ENCODE measurements at places on chromosomes 3 and 15.

DNA sequence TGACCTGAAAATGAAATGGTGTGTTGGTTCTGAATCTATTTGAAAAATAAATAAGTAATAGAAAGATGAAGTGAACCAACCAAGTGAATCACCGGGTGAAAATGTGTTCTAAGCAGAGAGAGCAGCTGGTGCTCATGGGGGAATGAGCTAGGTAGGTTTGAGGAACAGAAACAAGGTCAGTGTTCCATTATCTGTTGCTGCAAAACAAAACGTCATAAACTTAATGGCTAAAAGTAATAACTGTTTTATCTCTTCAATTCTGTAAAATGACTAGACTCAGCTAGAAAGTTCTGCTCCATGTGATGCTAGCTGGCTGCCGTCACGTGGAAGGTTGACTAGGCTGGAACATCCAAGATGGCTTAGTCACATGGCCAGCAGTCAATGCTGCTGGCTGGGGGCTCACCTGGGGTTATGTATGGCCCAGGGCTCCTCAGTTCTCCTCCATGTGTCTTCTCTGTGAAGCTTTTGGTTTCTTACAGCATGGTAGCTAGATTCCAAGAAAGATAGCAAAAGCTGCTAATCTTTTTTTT lies 13.3 kb upstream of the SH3BP5 start:
- DNase-seq: no peak

DNA sequence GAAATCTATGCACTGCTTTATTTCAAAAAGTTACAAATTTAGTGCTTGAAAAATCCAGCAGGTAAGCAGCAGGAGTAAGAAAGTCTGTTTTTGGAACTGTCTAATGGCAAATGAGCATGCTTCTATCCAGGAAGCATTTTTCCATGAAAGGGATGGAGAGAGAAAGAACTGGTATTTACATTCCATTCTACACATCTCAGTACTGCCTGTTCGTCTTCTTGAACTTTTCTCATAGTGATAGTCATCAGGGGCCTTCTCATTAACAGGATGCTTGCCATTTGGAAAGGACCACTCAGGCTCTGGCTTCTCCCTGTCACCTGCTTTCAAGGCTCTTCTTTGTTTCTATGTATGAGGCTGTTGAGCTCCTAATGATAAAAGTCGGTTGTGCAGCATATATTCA lies 267.3 kb upstream of the IL12A start:
- no peak for DNase-seq

- no peak for DNase-seq
Observed at GRCh38 chr3:154244644-154245043, 79.6 kb downstream of the DHX36 start.

- DNase-seq: no peak
Observed at GRCh38 chr15:66178531-66178910, 75.0 kb downstream of the MEGF11 start.

- DNase-seq: no peak
Observed at GRCh38 chr15:68409736-68410370, 22.1 kb downstream of the ITGA11 start.

DNA sequence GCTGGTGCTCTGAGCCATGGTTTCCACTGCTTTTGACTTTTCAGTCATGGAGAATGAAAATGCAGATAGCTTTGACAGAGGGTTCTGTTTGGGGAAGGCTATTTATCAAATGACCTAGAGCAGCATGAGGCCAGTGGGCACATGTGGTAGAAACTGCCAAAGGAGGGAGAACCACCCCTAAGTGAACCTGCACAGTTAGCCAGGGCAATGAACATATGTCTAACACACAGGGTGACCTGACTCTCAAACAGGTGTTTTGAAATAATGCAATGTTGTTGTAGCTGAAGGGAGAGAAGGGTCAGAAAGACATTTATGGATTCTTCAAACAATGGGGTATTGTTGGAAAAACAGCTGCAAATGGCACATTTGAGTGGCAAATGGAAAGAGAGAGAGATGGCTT lies 174.4 kb upstream of the FAM3D start:
- DNase-seq: no peak

GRCh38 chr15:39777496-39777895 lies 5.1 kb downstream of the FSIP1 start:
- DNase-seq: no peak

- peak; percentile 49 for DNase-seq
Observed at GRCh38 chr3:141303481-141304223, 64.7 kb upstream of the ZBTB38 start.

- no peak for DNase-seq
Observed at GRCh38 chr3:24952388-24952787, 457.7 kb upstream of the THRB start.

- no peak for DNase-seq
Observed at GRCh38 chr3:160374472-160374871, 24.6 kb downstream of the IFT80 start.

GRCh38 chr3:49610666-49611280 lies 56.5 kb downstream of the BSN start:
- no peak for DNase-seq

- DNase-seq: no peak
Observed at GRCh38 chr3:70558956-70559355, 246.5 kb upstream of the MDFIC2 start.

DNA sequence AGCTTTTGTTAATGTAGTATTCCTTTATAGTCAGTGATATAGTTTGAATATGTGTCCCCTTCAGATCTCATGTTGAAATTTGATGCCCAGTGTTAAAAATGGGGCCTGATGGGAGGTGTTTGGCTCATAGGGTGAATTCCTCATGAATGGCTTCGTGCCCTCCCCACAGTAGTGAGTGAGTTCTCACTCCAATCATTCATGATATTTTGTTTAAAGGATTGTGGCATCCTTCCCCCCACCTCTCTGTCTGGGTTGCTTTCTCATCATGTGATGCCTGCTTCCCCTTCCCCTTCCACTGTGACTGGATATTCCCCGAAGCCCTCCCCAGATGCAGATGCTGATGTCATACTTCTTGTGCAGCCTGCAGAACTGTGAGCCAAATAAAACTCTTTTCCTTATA lies 649.8 kb upstream of the NR2F2 start:
- DNase-seq: no peak

- no peak for DNase-seq
Observed at GRCh38 chr15:67126551-67127330, 61.3 kb downstream of the SMAD3 start.

DNA sequence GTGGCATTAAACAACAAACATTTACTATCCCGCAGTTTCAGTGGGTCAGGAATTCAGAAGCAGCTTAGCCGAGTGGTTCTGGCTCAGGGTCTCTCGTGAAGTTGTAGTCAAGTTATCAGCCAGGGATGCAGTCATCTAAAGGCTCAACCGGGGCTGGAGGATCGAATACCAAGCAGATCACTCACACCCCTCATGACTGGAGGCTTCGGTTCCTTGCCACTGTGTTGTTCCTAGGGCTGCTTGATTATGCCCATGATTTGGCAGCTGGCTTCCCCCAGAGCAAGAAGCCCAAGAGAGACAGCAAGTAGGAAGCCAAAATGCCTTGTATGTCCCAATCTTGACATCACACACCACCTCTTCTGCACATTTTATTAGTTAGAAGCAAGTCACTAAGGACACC lies 33.9 kb upstream of the CDCP1 start:
- no peak for DNase-seq

DNA sequence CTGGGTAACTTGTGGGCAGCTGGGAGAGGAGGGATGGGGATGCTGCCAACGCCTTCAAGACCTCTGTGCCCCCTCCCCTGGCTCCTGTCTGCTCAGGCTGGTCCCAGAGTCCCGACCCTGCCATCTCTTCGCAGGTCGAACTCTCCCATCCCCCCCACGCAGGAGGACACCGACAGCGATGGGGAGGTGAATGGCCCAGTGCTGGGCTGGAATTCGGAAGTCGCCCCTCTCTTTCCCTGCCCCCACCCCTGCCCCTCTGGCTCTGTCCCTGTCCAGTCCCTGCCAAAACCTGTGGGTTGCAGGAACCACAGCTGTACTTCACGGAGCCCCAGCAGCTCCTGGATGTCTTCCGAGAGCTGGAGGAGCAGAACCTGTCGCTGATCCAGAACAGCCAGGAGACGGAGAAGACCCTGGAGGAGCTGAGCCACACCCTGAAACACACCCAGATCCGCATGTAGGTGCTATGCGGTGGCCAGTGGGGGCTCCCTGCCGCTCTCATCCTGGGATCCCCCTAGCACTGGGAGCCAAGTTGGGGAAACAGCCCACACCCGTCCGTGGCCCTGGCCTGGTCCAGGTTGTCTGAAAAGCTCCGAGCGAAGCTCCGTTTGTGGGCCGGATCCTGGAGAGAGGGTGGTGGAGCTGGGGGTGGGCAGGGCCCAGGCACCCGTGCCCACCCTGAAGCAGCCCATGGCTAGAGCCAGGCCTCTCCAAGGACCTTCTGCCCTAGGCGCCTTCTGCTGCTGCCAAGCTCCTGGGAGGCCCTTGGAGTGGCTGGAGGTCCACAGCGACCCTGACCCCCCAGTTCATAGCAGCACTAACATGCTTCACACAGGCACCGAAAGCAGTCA lies 28.7 kb downstream of the CFAP100 start:
- no peak for DNase-seq

DNA sequence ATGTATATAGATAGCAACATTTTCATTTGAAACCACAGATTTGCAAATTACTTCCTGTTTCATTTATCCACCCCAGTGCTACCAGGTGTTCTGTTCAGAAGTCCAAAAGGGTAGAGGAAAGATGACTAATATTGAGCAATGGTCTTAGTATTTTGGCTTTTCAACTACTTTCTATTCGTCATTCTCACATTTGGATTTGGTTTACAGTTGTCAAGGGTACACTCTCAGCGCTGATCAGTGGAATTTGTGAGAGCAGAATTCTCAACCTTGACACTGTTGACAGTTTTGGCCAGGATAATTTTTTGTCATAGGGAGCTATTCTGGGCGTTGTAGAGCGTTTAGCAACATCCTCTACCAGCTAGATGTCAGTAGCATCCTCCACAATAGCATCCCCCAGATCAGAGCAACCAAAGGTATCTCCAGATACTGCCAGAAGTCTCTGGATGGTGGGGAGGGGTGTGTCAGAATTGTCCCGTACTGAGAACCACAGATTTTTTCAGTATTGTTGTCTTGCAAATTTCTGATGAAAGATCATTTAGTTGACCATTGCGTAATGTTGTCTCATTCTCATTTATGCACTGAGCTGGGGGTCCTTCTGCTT lies 4.2 kb downstream of the HMCES start:
- no peak for DNase-seq

DNA sequence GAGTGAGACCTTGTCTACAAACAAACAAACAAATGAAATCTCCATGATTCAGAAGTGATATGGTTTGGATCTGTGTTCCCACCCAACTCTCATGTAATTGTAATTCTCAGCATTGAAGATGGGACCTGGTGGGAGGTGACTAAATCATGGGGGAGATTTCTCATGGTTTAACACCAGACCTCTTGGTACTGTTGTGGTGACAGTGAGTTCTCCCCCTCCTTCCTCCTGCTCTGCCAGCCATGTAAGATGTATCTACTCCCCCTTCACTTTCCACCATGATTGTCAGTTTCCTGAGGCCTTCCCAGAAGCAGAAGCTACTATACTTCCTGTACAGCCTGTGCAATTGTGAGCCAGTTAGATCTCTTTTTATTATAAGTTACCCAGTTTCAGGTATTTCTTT lies 438.4 kb upstream of the THBS1 start:
- no peak for DNase-seq

GRCh38 chr3:61634678-61635077 lies 73.3 kb downstream of the PTPRG start:
- DNase-seq: no peak
